ENCODE measurements at places on chromosomes 4 and X. TPM values are rescaled to one million over a fixed set of nuclear protein-coding genes. Genes with fewer than 3 reads are reported as not detected.

DNA sequence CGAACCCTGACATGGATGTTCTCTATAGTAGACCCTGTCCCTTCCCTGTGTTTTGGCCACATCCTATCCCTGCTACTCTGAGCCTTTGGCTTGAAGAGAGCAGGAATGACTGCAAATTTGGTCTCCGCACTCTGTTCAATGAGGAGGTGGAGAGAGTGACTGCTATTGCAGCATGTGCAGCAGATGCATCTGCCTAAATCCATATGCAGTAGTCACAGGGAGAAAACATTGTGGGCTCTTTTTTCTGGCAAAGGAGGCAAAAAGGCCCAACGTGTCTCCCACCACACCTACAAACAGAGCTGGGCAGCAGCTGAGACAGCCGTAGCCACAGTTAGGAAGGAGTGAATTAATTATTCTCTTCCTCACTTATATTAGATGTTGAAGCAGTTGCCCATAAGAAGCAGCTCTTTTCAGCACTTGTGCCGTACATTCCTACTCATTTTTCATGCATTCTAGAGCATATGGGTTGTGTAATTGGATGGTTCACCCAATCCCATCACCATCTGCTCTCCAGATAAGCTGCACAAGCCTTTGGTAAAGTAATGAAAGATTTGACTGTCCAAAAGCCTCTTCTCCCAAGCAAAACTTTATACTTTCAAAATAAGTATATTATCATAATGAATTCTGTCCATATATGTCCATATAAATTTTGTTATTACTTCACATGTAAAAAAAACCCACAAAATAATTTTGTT lies 147.9 kb upstream of the FAM47A start:
- H3K27me3 ChIP-seq = no peaks in the 10 kb centered on the region
- H3K36me3 ChIP-seq = no peaks in the 10 kb centered on the region
- H3K4me3 ChIP-seq = no peak overlapping the region
- H3K4me1 ChIP-seq = no peaks in the 10 kb centered on the region
- DNase-seq = no peak
- H3K27ac ChIP-seq = no peak overlapping the region

Gene DAPP1
- total RNA-seq = 1.1 TPM

Gene EGFL6
- total RNA-seq = not detected

Gene UGT2A3
- 426 TPM for total RNA-seq

DNA sequence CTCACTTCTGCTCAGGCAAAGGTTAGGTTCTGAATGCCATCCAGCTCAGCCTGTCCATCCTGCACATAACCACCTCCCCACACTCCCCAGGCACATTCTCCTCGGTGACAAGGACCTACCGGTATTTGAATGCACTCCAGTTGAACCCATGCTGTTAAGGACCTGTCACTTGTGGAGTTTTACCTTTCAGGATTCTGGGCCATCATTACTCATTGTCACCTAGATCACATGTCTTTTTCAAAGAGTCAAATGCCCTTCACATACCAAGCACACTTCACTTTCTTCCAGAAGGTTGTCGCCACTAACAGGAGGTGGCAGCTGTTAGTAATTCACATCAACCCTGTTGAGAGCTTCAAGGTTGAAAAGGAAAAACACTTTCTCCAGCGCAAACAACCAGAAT lies 218.3 kb downstream of the SOWAHB start:
- DNase-seq = no peak
- H3K36me3 ChIP-seq = no peaks in the 10 kb centered on the region
- H3K27ac ChIP-seq = no peak overlapping the region
- no peak overlapping the region for H3K4me3 ChIP-seq
- H3K27me3 ChIP-seq = no peaks in the 10 kb centered on the region

GRCh38 chr4:107546638-107547037 lies 173.4 kb downstream of the PAPSS1 start:
- H3K27me3 ChIP-seq = no peaks in the 10 kb centered on the region
- H3K36me3 ChIP-seq = no peaks in the 10 kb centered on the region
- H3K4me1 ChIP-seq = no peaks in the 10 kb centered on the region
- no peak for DNase-seq

DNA sequence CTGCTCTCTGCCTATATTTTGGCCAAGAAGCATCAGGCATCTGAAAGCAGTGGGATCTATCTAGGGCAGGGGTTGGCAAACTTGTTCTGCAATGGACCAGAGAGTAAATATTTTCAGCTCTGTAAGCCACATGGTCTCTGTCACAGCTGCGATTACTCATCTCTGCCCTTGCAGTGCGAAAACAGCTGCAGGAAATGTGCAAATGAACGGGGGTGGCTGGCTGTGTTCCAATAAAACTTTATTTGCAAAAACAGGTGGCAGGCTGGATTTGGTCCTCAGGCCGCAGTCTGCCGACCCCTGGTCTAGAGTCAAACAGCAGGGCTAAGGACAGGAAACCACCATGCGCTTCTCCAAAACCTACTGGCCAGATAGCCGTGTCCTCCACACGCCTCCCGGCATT lies 48.6 kb downstream of the ACOX3 start:
- DNase-seq = no peak
- no peaks in the 10 kb centered on the region for H3K4me1 ChIP-seq
- H3K4me3 ChIP-seq = no peak overlapping the region
- no peaks in the 10 kb centered on the region for H3K27me3 ChIP-seq
- peak overlapping the region; percentile 38 for H3K27ac ChIP-seq

- no peaks in the 10 kb centered on the region for H3K36me3 ChIP-seq
- no peak overlapping the region for H3K4me3 ChIP-seq
- DNase-seq = no peak
- no peak overlapping the region for H3K27ac ChIP-seq
Measured at GRCh38 chr4:140666889-140667614, 89.1 kb downstream of the TBC1D9 start.
